ENCODE measurements at places on chromosomes 11 and 22.

GRCh38 chr22:27150544-27150941 lies 493.2 kb downstream of the MIAT start:
- DNase-seq, result no peak

GRCh38 chr11:83004746-83005556 lies 66.7 kb downstream of the RAB30 start:
- DNase-seq, result no peak

GRCh38 chr11:10322830-10323792 lies 18.2 kb downstream of the ADM start:
- DNase-seq, result peak; percentile 84

GRCh38 chr11:36594316-36594989 lies at the start of gene IFTAP:
Gene IFTAP (plus strand): TSS chr11:36594502. CDS start chr11:36610104, 15,602 bp downstream.
- DNase-seq, result no peak

DNA sequence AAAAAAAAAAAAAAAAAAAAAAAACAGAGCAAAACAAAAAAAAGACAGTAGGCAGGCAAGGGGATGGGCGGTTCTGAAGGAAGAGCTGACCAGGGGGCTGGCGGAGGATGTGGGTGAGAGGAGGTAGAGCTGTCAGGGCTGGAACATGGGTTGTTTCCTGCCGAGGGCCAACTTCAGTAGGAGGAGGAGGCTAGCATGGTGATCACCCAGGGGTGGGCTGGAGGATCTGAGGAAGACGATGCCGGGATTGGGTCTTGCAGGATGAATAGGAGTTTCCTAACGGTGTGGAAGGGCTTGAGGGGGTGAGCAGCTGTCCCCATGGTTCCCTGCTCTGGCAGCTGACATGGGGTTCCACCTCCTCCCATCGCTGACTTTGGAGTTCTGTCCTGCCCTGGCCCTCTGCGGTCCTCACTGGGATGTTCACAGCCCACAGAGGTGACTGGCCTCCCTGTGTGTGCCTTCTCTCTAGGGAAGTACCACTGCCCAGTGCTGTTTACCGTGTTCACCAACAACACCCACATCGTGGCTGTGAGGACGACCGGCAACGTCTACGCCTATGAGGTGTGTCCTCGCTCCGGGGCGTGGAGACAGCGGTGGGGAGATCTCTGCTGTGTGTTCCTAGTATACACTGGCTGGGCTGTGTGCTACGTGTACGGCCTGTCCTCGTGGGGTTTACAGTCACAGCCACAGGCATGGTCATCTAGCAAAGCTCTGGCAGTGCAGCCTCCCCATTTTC lies 15.2 kb downstream of the PPIL2 start:
- DNase-seq, result no peak

DNA sequence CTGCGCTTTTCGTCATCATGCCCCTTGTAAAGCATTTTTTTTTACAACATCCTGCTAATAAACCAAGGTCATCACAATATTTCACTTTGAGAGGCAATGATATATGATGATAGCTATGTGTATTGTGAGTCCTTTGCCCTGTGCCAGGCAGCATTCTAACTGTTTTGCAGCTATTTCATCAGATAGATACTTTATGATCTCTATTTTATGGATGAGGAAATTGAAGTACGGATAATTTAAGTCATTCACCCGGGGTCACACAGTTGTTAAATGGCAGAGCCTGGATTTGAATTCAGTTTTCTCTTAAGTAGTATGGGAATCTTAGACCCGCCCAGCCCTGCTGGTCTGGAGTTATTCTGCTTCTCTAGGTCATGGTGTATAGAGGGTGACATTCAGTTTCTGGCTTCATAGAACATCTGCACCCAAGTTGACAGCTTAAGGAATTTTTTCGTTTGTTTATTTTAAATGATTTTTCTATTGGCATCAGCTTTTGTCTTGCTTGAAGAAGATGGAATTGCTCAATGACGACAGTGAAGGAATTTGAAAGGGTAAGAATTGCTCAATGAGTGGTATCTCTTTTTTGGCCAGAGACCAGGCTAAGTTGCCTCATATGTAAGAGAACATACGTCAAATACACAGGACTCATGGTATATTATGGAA lies 926 bp downstream of the PRR5L start:
- no peak for DNase-seq

- no peak for DNase-seq
Measured at GRCh38 chr11:35412285-35412684, 7.1 kb downstream of the SLC1A2 start.

DNA sequence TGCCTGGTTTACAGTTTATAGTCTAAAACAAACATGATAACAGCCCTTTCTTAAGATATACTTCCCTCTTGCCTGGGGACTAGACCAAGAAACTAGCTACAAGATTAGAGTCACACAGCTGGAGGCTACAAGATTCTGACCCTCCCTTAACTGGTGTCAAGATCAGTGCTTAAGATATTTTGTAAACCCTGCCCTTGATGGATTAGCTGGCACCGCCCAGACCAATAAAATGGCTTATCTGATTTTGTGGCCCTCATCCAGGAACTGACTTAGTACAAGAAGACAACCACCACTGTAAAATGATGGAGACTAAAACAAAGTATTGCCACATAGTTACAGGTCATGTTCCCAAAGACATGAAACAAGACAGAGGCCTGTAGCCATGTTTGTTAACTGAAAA lies 53.4 kb downstream of the FAM181B start:
- no peak for DNase-seq

DNA sequence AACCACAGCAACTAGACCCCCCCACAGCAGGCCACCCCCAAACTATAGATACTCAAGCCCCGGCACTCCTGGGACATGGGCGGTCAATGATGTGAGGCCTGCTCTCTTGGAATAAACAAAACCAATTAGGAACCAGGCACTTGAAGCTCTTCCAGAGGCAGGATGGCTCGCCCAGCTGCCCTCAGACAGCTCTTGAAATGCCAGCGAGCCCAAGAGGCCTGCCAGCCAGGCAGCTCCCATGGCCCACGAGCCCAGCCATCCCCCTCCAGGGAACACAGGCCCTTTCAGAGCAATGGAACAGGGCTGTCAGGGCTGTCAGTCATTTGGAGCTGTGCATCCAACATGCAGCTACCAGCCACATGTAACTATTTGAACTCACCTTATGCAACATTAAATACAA lies 34.0 kb upstream of the TFIP11 start:
- DNase-seq, result no peak

GRCh38 chr11:113628912-113629311 lies 77.2 kb downstream of the TMPRSS5 start:
- DNase-seq, result no peak

- no peak for DNase-seq
Measured at GRCh38 chr11:110951950-110952503, 239.8 kb upstream of the ARHGAP20 start.

DNA sequence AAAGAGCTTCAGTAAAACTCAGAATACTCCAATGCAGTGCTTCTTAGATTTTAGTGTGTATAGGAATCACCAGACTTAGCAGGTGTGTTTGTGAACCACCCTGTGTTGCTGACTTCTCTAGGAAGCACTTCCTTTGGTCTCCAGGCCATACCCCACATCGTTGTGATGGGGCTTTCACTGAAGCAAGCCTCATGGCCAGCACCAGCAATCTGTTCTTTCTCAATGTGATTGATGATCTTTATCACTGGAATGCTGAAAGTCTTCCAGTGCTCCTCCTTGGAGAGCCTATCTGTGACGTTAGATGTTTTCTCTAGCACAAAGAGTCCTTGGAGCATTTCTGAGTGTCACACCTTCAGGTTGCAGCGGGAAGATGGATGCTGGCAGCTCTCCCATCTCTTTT lies 280.5 kb downstream of the DDX10 start:
- no peak for DNase-seq

GRCh38 chr11:123211981-123212380 lies 16.9 kb upstream of the CLMP start:
- no peak for DNase-seq

DNA sequence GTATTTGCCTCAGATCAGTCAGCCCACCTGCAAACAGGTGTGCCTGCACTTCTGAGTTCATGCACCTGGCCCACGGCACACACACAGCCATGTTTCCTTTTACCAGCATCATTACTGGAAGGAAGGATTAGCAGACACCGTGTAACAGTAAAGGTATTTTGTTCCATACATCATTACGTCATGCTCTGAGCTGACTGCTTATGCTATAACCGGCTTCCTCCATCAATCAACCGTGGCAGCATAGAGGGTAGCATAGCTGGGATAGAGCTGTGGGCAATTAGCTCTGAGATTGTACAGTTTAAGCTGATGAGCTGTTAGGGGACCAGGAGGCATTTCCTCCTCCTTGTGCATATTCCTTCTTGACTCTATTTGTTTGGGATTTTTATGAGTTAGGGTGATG lies 102.4 kb downstream of the ME3 start:
- DNase-seq, result no peak

GRCh38 chr22:19238900-19239299 lies 52.6 kb downstream of the CLTCL1 start:
- DNase-seq, result no peak

GRCh38 chr22:35202376-35202775 lies 54.9 kb upstream of the HMGXB4 start:
- DNase-seq, result no peak

DNA sequence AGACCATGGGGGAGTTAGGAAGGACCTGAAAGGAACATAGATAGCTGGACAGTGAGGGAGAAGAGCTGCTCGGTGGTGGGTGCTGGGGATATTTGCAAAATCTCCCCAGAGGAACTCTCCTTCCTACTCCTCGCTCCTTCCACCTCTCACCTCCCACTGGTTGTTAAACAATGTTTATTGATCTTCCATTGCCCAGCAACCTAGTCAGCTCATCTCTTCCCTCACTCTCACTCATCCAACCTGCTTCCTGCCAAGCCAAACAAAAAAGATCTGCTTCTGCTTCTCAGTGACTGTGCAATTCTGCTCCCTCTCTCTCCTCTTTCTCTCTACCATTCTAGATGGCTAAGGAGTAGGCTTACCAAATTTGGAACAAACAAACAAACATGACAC lies 115.0 kb downstream of the SLC1A2 start:
- no peak for DNase-seq

GRCh38 chr11:125588505-125588904 lies 4.1 kb upstream of the STT3A start:
- DNase-seq, result no peak

GRCh38 chr11:72682858-72683243 lies 8.6 kb upstream of the PDE2A start:
- no peak for DNase-seq

DNA sequence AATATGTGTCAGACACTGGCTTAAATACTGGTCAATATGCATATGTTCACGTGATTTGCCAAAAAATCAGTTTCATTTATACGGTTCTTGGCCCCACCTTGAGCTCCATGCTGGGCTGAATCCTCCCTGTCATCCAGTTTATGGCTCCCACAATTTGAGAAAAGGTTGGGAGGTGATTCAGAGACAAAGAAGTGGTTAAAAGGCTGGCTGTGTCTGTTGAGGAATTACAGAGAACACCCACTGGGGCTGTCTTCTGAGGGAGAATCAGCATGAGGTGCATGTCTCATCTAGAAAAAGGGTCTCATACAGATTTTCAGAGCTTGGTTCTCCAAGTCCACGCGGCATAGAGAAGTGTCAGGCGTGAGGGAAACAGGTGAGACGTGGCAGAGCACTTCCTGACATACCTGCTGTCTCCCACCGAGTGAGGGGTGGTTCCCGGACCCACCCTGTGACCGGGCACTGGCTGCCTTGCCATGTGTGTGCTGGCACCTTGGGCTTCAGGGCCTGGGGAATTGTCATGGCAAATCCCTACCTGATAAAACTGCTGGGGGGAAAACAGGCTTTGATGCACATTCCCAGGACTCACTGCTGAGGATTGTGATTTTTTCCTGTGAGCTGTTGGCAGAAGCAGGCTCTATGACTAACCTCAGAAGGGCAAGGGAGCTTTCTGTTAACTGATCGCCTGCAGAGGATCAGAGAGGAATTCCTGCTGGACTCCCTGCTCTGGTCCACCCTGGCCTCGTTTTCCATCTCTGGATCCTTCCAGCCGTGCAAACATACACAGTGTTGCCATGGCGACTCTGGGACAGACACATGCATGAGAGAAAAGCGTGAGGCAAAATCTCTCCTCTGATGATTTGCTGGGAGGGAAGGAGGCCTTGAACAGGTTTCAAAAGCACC lies 223.6 kb downstream of the ADAMTS15 start:
- no peak for DNase-seq

DNA sequence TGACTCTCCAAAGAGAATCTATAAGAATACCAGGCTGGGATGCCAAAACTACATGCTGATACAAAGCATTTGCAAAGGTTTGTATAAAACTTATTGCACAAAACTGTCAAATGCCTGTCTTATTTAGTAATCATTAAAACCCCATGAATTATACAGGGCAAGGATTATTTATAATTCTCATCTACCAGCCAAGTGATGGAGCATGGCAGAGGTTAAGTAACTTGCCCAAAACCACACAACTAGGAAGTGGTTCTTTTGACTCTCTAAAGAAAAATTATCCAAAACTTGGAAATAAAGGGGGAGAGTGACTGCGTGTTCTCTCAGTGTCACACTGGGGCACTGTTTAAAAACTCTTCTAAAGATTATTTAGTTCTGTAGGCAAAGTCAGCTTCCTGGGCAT lies 17.4 kb upstream of the CLMP start:
- DNase-seq, result no peak

DNA sequence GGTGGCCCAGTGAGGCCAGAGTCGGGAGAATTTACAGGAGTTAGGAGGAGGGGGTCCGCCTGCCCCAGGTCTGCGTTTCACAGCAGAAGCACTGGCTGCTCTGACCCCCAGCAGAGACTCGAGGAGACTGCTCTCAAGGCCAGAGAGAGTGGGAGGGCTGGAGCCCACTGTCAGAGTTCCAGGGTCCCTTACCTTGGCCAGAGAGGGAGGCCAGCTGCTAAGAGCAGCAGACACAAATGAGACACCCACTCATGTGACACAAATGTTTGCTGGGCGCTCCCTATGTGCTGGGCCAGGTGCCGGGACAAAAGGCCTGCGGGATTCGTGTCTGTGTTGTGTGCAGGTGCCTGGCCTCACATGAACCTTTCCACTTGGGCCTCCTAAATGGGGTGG lies 2.8 kb upstream of the TNFRSF13C start:
- peak; percentile 82 for DNase-seq

- DNase-seq, result no peak
Measured at GRCh38 chr11:18590571-18590970, 2.0 kb upstream of the UEVLD start.

GRCh38 chr11:77886401-77886800 lies 65.5 kb downstream of the AAMDC start:
- no peak for DNase-seq

GRCh38 chr11:19970944-19971343 lies 189.3 kb downstream of the DBX1 start:
- DNase-seq, result no peak

GRCh38 chr22:50627642-50628542 lies at the start of gene ARSA:
Gene ARSA (minus strand): TSS chr22:50628152. CDS start chr22:50627779, 373 bp downstream.
- DNase-seq, result peak; percentile 84

Data from NAMALWA (cell line).